Stimulated activated CD8-positive, alpha-beta memory T cell treated with anti-CD3 and anti-CD28 coated beads, Interleukin-2, amount 100 ng/mL, for 1 hour (primary cell): ENCODE measurements at places on chromosomes 5 and 9.

GRCh38 chr5:3534997-3535396 is 60.6 kb upstream of the IRX1 start:
- DNase-seq = no peak

DNA sequence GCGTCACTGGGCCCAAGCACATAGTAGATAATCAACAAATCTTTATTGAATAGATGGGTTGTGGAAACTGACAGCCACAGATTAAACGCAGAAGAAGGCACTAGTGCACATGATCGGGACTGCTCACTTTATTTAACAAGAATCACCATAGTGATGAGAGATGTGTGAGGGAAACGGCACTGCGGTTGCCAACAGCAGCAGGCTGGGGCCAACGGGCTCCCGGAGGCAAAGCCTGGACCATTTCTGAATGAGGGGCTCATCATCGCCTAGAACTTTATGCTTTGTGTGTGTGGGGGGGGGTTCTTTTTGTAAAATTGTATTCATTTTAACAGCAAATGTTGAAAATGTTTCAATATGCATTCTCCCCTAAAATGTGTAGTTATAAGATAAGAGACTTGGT is 61.9 kb upstream of the RUFY1 start:
- DNase-seq = no peak

- DNase-seq = no peak
Observed at GRCh38 chr9:37676411-37676830, 25.7 kb downstream of the FRMPD1 start.

DNA sequence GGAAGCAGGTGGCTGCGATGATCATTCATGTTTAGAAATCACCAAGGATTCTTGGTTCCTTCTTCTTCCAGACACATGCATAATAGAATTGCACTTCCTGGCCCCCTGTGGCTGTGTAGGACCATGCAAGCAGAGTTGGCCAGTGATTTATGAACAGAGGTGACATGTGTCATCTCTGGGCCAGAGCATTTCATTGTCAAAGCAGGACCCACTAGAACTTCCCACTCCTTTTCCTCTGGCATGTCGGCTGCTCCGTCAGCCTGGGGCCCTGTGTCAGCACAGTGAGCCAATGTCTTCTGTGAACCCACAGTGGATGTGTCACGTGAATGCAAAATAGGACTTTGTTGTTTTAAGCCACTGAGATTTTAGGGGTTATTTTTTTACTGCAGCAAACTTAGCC is 59.2 kb downstream of the HSD17B3 start:
- DNase-seq = no peak

DNA sequence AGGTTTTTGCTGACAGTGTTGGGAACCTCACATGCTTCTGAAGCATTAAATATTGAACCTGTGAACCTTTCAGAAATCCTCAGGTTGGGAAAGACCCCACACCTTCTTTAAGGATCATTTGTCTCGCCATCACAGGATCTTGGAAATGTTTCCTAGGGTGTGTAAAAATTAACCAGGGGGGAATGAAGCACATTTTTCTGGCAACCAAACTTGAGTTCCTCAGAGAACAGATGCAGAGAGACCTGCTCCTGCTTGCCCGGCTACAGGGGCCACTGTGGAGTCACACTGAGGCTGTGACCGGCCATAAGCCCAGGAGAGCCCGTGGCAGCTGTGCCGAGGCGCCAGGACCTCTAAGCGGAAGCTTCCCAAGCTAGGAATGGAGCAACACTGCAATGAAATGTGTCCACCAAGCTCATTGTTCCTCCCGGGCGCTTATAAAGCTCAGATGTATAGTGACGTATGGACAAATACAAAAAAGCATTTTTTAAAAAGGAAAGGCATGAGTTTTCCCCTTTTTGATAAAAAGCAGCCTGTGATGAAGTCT is 7.7 kb downstream of the CXCL14 start:
- no peak for DNase-seq

DNA sequence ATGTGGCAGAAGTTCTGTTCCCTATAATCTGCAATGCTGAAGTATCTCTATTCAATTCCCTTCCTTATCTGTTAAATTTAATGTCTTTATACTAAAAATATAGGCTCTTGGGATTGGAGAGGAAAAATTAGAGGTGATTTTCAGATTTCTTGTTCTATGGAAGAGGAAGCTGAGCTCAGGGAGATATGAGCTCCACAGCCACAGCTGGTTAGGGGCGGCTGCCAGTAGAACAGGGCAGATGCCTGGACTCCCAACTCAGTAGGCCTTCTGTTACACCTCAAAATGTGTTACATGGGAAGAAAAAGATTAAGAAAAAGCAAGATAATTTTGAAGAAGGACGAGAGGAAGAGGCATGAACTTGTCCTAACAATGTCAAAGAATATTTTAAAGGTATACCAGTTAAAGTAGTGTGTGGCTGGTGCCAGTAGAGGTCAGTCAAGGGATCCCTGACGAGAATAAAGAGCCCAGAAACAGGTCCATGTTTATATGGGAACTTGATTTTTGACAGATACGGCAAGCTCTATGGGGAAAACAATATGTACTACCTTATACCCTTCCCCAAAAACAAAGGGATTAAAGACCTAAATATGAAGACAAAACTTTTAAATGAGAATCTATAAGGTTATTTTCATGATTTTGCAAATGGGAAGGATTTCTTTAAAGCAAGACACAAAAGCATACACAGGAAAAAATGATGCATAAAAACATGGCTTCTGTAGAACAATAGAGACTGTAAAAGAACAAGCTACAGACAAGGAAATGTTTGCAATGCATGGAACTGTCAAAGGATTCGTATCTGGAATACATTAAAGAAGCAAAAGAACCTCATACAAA is 28.7 kb downstream of the DNAJC21 start:
- DNase-seq = no peak

- no peak for DNase-seq
Observed at GRCh38 chr5:138975098-138975847, 100.1 kb upstream of the LRRTM2 start.

DNA sequence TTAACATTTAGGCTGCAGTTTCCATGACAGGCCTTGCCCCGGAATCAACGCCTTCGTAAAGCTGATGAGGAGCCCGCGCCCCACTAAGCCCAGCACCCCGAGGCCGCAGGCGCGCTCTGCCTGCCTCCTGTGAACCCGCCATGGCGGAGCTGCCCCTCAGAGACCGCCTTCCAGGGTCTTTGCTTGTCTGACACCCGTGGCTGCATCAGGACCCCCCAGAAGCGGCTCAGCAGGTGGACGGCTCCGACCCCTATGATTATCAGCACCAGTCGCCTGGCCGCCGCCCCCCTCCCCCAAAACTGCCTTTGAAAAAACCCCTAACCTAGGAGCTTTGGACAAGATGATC is 507 bp upstream of the DPH7 start:
- no peak for DNase-seq

GRCh38 chr9:75906531-75906930 is 16.1 kb downstream of the PCSK5 start:
- DNase-seq = no peak

- DNase-seq = no peak
Observed at GRCh38 chr5:112794410-112794809, 56.7 kb downstream of the APC start.

DNA sequence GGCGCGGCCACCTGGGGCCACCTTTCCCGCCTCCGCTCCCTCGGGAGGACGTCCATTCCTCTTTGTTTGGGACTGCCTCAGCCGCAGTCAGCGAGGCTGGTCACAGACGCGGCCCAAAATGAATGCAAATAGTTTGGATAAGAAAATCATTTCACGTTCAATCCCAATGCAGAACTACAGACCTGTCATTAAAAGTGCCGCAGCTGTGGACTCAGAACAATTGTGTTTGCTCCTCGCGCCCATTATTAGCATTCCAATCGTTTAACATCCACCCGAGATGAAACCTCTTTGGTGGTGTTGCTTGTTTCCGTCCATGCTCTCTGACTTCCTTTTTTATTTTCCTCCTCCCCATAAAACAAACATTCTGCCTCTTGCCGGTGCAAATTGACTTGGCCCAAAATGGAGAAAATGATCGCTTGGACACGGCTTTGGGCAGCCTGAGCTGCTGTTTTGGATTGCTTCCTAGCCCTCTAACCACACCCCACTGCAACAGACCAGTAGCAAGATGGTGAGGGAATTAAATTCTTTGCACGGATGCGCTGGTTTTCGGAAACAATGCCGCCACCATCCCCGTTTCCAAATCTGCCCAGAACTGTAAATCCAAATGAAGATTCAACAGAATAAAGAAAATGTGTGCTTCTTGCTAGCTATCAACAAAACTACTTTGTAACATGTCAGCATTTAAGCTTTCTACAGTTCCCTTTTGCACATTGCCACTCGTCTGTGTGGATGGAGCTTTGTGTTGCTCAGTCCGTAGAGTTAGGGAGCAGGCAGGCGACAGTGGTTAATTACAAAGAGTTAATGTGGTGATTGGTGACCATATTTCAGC is 784 bp downstream of the NLN start:
- no peak for DNase-seq

GRCh38 chr9:81984928-81985327 is 3.6 kb upstream of the SPATA31D1 start:
- DNase-seq = no peak

GRCh38 chr5:78545406-78545805 is 103.2 kb downstream of the LHFPL2 start:
- DNase-seq = no peak

DNA sequence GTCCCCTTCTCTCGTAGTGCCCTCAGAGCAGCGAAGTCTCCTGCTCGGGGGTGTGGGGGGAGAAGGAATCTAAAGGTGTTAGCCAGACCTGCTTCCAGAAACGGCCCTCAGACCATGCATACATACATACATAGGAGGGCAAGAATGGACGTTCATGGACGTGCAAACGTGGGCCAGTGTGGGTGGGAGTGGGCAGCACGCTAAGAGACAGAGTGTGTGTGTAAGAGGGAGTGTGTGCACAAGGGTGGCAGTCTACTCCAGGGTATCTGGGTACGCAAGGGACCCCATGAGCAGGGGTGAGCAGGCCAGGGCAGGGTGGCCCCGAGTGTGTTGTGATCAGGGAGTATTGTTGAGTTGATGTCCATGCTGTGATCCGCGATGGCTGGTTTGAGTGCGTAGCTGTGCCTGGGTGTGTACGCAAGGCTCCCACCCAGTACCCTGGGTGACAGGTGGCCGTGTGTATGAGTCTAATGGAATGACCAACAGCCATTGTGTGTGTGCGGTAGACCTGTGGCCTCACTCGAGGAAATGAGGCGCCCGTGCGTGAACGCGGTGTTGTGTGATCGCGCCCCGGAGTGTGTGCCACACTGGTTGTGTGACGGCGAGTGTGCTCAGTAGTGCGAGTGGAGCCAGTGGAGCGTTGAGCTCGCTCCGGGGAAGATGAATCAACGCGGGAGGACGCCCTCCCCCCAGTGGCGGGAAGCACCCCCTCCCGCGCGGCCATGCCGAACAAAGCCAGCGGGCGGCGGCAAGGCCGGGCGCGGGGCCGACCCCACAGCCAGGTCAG is 826 bp downstream of the GPRIN1 start:
- no peak for DNase-seq
